ENCODE measurements at places on chromosomes 3 and 15.
A peak's percentile ranks its signal among the peaks of the same experiment; 100 is the strongest.

DNA sequence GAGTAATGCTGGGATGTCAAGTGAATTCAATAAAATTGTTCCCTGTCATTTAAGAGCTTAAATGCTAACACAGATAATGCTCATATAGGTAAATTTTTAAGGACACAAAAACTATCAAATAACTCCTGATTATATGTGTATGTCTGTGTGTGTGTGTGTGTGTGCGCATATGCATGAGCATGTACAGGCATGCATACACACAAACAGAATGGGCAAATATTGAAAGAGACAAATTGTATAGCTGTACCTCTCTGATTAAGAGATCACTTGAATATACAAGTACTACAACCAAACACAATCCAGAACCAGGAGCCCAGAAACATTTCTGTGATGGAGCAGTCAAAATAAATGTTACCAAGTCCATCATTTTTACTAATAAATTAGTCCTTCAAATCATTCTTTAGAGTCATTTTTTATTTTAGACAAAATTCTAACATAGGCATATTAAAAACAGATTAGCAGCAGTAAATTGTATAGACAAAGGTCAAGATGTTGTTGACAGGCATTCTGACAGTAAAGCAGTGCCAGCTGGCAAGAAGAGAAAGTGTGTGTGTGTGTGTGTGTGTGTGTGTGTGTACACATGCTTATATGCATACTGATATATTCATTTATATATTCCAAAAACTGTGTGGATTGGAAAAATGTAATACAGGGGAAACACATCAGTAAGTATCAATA, 145.3 kb downstream of the CD47 start:
- no peak for DNase-seq

GRCh38 chr3:46882377-46883053, 5.0 kb downstream of the PTH1R start:
- DNase-seq = no peak

GRCh38 chr3:28973609-28974008, 307.3 kb upstream of the RBMS3 start:
- DNase-seq = no peak

- no peak for DNase-seq
Observed at GRCh38 chr3:88408935-88409334, 259.2 kb downstream of the C3orf38 start.

- DNase-seq = no peak
Observed at GRCh38 chr15:50791486-50791885, 26.0 kb upstream of the SPPL2A start.

DNA sequence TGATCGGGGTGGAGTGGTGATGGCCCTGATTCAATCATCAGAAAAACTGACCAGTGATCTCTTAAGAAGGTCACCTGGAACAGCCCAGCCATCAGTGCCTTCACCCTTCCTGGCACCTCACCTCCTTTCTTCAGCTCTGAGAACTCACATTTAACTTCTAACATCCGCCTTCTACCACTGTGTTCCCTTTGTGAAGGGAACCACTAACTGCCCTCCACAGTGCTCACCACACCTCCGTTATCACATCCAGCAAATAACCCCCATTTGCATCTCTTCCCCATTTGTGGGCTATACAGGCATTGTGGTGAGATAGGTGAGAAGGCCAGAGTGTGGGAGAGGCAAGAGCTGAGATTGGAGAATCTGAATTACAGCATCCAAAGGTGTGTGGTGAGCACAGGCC, 107.4 kb downstream of the PLCL2 start:
- DNase-seq = no peak

DNA sequence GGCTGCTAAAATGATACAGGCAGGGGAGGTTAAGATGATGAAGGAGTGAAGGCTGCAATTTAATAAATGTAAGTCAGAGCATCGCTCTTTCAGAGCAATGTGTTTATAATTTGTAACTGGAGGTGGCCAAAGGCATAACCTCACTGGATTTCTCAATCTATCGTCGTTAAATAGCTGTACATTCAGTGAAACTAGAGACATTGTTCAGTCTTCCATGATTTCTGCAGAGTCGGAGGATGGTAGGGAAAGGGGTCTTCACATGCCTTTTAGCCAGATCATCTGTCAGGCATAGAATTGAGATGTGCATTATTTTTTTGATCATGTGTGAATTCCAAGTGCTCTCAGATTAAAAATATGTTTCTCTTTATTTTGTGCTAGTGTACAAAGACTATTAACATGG, 315.4 kb downstream of the OXSM start:
- no peak for DNase-seq

DNA sequence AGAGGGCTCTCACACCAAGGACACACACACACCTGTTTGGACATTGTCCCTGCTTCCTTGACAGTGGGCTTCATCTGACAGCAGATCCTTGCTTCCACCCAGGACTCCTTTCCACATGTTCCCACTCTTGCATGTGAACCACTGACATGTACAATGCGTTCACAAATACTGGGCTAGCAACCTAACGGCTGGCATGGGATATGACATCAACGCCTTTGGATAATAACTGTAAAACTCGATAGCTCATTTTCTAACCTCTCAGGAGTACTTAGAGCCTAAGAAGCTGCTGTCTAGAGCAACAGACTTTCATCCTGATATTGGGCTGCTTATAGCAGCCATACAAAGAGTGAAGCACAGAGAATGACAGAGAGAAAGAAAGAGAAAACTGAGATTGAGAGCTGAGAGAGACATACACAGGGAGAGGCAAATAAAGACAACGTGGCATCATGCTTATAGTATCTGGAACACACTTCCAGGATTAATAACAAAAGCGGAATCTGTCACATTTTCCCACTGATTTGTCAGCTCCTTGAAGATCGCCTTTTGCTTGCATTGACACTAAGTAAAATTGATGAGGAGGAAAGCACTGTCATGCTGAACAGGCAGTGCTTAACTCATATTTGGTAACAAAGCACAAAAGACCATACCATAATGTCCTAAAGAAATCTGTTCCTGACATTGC, 1.7 kb downstream of the GUCA1C start:
- DNase-seq = no peak

DNA sequence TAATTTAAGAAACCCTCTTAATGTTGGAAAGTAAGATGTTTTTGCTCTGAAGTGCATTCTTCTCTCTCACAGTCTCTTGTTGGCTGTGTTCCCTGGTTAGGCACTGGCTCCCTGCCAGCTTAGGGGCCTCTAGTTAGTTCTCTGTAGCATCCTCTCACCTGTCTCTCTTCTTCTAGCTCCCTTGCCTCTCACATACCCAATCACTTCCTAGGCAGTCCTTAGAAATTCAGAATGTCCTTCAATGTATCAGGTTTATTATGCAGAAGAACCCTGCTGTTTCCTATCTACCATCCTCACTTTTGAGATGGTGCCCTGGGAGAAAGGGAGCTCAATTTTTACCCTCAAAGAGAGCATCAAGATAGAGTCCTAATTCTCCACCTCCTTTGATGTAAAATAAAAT, 36.2 kb upstream of the CPNE4 start:
- no peak for DNase-seq

GRCh38 chr15:36426691-36427090, 152.7 kb upstream of the CDIN1 start:
- DNase-seq = no peak

- peak; percentile 5 for DNase-seq
Observed at GRCh38 chr15:83446904-83447709, at the start of gene SH3GL3. Gene SH3GL3, plus strand, starts transcription at chr15:83447341. Its CDS starts 193 bp downstream, at chr15:83447534.

- DNase-seq = no peak
Observed at GRCh38 chr3:131630097-131630496, 127.3 kb upstream of the MRPL3 start.

- DNase-seq = no peak
Observed at GRCh38 chr3:72385167-72385566, 463.1 kb downstream of the SHQ1 start.

GRCh38 chr3:63450023-63450422, 171.9 kb downstream of the SYNPR start:
- no peak for DNase-seq

GRCh38 chr3:145266368-145266767, 894.6 kb downstream of the PLOD2 start:
- DNase-seq = no peak

GRCh38 chr15:59594493-59594942, 17.1 kb upstream of the GCNT3 start:
- DNase-seq = no peak

DNA sequence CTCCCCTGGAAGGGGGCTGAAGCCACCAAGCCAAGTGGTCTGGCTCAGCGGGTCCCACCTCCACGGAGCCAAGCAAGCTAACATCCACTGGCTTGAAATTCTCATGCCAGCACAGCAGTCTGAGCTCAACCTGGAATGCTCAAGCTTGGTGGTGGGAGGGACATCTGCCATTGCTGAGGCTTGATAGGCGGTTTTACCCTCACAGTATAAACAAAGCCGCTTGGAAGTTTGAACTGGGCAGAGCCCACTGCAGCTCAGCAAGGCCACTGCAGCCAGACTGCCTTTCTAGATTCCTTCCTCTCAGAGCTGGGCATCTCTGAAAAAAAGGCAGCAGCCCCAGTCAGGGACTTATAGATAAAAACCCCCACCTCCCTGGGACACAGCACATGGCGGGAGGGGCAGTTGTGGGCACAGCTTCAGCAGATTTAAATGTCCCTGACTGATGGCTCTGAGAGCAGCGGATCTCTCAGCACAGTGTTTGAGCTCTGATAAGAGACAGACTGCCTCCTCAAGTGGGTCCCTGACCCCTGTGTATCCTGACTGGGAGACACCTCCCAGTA, 23.2 kb upstream of the IGSF10 start:
- DNase-seq = no peak

- no peak for DNase-seq
Observed at GRCh38 chr3:3559786-3560185, 239.4 kb upstream of the LRRN1 start.

- no peak for DNase-seq
Observed at GRCh38 chr3:100278910-100279309, 18.1 kb downstream of the TBC1D23 start.

DNA sequence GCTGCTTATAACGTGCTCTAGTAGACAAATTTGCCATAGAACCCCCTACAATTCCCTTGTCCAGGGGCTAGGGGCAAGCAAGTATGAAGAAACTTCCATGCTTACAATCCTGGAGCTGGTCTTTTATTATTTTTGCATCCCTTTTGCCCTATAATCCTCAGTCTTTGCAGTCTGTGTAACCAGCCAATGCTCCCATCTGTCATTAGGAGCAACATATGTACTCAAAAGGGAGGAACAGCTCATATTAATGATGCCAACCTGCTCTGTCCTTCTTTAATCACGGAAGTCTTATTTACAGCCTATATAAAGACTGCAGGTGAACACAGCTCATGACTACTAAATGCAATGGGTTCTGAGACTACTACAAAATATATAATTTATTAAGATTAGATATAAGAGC, 263.3 kb downstream of the ZIC1 start:
- no peak for DNase-seq

- DNase-seq = no peak
Observed at GRCh38 chr3:197435426-197435825, 120.3 kb downstream of the BDH1 start.

GRCh38 chr3:192079098-192079497, 618.1 kb downstream of the PYDC2 start:
- DNase-seq = no peak

DNA sequence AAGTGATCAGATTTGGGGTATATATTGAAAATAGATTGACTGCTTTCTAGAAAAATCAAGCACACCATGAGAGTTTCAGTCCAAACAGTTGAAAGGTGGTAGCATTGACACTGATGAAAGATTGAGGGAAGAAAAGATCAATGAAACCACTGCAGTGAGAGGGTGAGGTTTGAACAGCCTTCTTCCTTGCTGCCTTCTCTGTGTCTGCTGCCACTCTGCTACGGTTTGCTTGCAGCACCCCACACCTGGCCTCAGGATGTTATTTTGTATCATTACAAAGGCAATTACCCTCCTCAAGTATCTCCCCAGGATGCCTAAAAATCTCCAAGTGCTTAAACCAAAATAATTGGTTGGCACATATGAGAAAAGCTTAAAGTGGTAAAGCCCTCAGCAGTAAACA, 683.6 kb upstream of the ARPP21 start:
- DNase-seq = no peak

DNA sequence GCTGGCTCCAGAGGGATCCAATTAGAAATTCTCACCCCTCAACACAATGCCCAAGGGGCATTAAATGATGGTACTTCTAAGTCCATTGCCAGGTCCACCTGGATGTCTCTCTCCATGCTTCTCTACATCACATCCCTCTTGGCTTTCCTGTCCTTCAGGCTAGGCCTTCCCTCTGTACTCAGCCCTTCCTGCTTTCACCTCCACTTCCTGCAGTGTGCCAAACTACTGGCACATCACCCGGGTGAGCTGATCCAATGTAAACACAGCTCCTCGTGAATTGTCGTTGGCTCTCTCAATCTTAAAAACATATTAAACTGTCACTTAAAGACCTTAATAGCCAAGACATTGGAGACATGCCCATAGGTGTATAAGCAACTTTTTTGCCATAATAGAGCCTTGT, 4.0 kb downstream of the LMCD1 start:
- no peak for DNase-seq

- DNase-seq = no peak
Observed at GRCh38 chr15:72042865-72043264, 75.1 kb downstream of the MYO9A start.

DNA sequence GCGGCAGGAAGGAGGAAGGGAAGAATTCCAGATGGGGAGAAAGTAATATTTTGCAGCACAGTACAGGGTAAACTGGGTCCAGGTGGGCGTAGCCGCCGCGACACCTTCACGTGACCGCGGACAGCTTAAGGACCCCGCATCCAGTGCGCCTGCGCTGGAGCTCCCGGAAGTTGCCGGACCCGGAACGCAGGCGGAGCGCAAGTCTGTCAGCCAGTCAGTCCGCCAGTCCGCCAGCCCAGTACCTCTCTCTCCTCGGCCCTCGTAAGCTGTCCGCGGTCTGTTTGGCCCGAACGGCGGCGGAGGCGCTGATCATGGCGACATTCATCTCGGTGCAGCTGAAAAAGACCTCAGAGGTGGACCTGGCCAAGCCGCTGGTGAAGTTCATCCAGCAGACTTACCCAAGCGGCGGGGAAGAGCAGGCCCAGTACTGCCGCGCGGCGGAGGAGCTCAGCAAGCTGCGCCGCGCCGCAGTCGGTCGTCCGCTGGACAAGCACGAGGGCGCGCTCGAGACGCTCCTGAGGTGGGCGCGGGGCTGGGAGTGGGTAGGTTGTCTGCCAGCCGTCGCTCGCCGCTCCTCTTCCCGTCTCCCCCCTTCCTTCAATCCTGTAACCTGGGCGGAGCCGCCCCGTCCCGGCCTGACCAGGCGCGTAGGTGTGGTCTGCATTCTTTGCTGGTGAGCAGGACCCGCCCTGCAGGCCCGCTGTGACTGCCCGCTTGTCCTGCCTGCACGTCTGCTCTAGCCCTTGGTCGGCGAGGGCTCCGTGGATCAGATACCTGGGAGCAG, at the start of gene PDCD6IP:
Gene PDCD6IP, plus strand, starts transcription at position 213 of the 784 bp plus-strand sequence. Its CDS starts 99 bp downstream, at position 312.
- DNase-seq = peak; percentile 75

DNA sequence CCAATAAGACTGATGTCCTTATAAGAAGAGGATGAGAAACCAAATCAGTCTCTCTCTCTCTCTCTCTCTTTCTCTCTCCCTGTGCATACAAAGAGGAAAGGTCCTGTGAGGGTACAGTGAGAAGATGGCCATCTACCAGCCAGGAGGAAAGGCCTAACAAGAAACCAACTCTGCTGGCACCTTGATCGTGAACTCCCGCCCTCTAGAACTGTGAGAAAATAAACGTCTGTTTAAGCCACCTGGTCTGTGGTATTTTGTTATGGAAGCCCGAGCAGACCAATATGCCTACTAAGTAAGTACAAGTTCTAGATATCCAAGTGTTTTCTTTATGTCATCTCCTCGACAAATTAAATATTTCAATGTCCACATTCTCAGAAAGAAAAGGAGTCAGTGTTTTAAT, 44.9 kb upstream of the TMC3 start:
- DNase-seq = no peak

All from stimulated activated CD8-positive, alpha-beta memory T cell treated with anti-CD3 and anti-CD28 coated beads, Interleukin-7, amount 100 ng/mL, for 1 hour (primary cell).